ENCODE measurements at places on chromosomes 3 and 15. TPM values are rescaled to one million over a fixed set of nuclear protein-coding genes. Genes with fewer than 3 reads are reported as not detected.

Gene EXD1
- total RNA-seq, result not detected

Gene FETUB
- not detected for total RNA-seq

Gene ERC2
- total RNA-seq, result 0.30 TPM

Gene MAPK6
- total RNA-seq, result 29.6 TPM

Gene DOCK3
- total RNA-seq, result under 0.01 TPM

Gene LRRK1
- 2.8 TPM for total RNA-seq

Gene MESP2
- total RNA-seq, result 1.3 TPM

Gene RETNLB
- total RNA-seq, result not detected

Gene ACKR4
- not detected for total RNA-seq

Gene IGF2BP2
- total RNA-seq, result 67.6 TPM

Gene IL20RB
- total RNA-seq, result 3.0 TPM

Gene BCHE
- 10.0 TPM for total RNA-seq

Gene POLQ
- 4.7 TPM for total RNA-seq

Gene C3orf49
- total RNA-seq, result not detected

Gene PIK3R4
- total RNA-seq, result 27.7 TPM

Gene IQCH
- 1.9 TPM for total RNA-seq

Gene GUCA1C
- not detected for total RNA-seq

Measured in bronchus fibroblast of lung (primary cell).